NCI-H1092 treated with DMSO at 0.1 percent for 48 hours (cell line): ENCODE measurements at places on chromosomes 5 and 9.

- no peak for DNase-seq
These were observed 144.6 kb upstream of the PCA3 start for GRCh38 chr9:76619640-76620039.

- no peak for DNase-seq
These were observed 39.3 kb upstream of the HMHB1 start for GRCh38 chr5:143772621-143773020.

- DNase-seq = peak; percentile 34
These were observed 3.3 kb upstream of the CDC20B start for GRCh38 chr5:55176176-55176818.

- DNase-seq = no peak
These were observed 25.1 kb downstream of the CPLX2 start for GRCh38 chr5:175896301-175897040.

DNA sequence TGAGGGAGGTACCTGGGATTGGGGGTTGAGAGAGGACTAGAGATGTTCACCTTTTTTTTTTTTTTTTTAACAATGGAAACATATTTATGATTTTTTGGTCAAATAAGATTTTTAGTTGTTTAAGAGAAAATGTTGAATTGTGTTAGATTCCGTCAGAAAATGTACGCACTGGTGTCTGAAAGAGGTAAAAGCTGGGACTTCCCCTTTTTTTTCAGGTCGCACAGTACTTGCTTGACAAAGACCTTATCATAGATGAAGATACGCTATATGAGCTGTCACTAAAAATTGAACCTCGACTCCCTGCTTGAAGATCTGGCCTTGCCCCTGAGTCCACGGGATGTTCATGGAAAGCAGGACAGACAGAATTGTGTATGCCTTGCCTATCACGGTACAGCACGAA, 7.7 kb upstream of the CKMT2 start:
- DNase-seq = no peak

DNA sequence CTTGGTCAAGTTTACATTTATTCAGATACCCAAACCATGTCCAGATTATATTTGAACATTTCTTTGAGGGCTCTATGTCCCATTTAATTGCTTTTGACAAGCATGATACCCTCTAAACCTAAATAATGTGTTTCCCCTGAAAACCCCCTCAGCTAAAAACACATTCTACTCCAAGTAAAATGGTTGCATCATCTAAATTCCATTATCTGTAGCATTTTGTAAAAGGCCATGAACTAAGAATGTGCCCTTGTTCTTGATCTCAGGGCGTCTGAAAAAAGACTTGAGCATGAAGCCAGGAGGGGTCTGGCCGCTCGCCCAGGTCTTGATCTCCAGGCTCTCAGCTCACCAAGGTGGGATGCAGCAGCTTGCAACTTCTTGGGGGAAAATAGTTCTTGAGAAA, 53.5 kb upstream of the ERCC6L2 start:
- DNase-seq = no peak

DNA sequence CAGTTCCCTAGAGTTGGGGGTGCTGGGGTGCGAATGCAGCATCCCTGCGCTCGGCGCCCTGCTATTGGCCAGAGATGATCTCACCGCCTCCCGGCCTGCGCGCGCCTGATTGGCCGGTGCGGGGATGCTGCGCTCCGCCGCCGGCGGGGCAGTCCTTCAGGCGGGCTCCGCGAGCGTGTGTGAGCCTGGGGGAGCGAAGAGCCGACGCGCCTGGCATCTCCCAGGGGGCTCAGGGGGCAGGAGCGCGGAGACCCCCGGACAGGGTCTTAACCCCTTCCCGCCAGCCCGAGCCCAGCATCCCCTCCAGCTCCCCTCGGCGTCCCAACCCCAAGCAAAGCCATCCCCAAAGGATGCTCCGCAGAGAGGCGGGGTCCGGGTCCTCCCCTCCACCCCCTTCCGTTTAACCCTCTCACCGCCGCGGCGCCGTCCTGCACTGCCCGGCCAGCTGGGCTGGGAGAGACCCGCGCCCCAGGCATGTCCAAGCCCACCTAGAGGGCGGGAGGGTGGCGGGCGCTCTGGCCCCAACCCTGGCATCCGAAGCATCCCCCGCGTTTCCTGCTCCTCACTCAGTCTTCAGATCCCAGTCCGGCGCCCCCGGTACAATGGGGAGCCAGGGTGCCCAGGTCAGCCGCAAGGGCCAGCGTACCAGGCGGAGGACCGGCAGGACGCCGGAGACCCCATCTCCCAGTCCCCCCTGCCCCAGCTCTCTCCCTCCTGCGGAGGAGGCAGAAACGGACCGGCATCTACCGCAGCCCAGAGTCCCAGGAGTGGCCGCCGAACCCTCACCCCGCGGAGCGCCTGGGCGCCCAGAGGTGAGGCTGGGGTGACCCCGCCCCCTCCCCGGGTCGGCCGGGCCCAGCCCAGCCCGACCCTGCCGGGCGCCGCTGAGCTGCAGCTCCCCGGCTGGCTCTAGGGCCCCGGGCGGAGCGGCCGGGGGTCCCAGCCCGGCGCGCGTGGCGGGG, 19.3 kb upstream of the TOR2A start:
- no peak for DNase-seq

- no peak for DNase-seq
These were observed 85.9 kb downstream of the RAI14 start for GRCh38 chr5:34742061-34742460.

GRCh38 chr5:159002171-159002570, 97.5 kb downstream of the EBF1 start:
- DNase-seq = no peak

GRCh38 chr5:135332519-135333150, 66.4 kb downstream of the MACROH2A1 start:
- peak; percentile 27 for DNase-seq

GRCh38 chr9:20632705-20633104, 10.4 kb upstream of the MLLT3 start:
- DNase-seq = no peak
